Activated CD4-positive, alpha-beta T cell treated with anti-CD3 and anti-CD28 coated beads, Interleukin-2, amount 50 U/mL, for 24 hours (primary cell): ENCODE measurements at places on chromosomes 2 and 18.

- no peak for DNase-seq
These were observed 3.3 kb downstream of the KLHL23 start for GRCh38 chr2:169736902-169737301.

DNA sequence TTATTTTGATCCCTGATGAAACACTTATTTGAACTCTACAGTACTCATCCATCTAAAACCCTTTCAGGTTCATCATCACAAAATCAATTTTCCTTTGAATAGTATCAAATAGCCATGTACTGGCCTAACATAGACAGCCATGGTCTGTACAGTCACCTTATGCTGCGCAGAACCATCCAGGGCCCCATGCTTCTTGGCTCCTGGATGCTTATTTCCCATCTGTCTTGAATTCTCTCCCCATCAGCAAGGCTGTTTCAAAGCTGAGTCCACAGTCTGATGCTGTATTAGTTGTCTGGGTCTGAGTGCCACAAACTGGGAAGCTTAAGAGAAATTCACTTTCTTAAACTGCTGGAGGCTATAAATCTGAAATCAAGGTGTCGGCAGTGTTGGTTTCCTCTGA is 290.2 kb downstream of the OSR1 start:
- no peak for DNase-seq

- no peak for DNase-seq
These were observed 29.4 kb upstream of the NOTO start for GRCh38 chr2:73172963-73173362.

GRCh38 chr2:186569897-186570296 is 20.0 kb upstream of the ITGAV start:
- DNase-seq, result no peak

- no peak for DNase-seq
These were observed 20.9 kb downstream of the LOXHD1 start for GRCh38 chr18:46636040-46636630.

DNA sequence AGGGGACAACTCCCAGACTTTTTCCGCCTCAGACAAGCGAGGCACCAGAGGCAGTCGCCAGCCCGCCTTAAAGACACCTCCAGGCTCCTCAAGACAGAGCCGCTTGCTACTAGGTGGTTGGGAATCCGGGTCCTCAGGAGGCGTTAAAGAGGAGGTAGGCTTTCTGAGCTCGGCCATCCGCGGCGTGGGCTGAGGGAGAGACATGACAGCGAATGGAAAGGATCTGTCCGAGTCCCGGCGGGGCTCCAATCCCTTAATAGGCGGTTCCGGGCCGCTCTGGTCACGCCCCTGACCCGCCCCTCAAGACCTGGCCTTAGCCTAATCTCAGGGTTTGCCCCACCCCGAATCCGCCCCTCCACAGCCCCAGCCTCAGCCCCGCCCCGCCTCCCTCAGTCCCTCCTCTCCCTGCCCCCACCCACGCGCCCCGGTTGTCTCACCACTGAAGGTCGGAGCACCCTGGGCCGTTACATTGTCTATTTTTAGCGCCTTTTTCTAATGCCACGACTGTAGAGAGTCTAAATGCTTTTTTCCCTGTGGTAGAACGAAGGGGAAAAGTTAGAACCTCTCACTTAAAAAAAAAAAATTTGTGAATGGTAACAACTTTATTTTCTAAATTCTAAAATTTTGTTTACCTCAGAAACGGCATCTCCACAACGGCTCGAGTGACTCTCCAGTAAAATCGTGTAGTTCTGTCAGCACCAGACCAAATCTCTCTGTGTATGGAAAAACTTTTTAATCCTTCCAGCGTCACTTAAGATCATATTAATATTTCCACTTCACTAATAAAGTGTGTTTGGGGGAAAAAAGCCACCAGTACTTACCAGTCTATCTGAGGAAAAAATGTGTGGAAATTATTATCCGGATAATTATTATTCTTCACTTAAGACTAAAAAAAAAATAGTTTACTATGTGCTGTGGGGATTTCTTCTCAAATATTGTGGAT is at the start of gene RAD51AP2:
Gene RAD51AP2, minus strand, starts transcription at position 229 of the 943 bp plus-strand sequence. Its CDS starts 25 bp downstream, at position 204.
- no peak for DNase-seq

DNA sequence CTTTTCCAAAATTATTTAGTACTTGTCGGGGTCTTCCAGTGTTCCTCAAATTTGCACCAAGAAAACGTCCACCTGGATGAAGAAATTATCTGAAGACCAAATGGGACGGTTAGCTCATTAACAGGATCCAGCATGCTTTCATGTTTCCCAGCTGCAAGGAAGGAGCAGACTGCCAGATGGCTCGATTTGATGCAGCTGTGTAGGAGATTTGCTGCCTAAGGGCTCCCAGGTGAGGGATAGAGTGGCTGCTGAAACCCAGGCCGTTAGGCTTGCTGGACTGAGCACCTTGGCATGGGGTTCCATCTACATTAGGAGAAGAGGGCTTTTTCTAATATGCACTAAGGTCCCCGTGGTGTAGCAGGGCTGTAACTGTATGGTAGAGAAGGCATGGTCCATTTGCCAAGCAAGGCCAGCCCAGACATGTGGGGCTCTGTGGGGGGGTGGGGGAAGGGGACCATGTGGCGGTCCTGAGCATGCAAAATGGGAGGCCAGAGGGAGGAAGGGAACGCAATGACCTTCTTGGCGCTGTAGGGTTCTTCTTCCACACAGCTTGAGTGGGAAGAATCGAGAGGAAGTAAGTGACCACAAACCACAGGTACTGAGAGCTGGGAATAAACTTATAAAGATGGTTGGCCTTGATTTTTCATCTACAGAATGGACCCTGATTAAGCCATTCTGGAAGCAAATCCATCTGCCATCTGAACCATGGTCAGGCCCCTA is 144.0 kb downstream of the TMEM163 start:
- DNase-seq, result no peak

GRCh38 chr2:190079160-190079559 is 16.6 kb upstream of the MSTN start:
- no peak for DNase-seq

- DNase-seq, result no peak
These were observed 680 bp downstream of the CTDSP1 start for GRCh38 chr2:218400167-218400929.

GRCh38 chr2:30511122-30512083 is 64.4 kb downstream of the LCLAT1 start:
- no peak for DNase-seq

- no peak for DNase-seq
These were observed 444.2 kb downstream of the PTPRM start for GRCh38 chr18:8011361-8011760.

GRCh38 chr2:88760819-88761598 is 69.5 kb downstream of the RPIA start:
- DNase-seq, result no peak

DNA sequence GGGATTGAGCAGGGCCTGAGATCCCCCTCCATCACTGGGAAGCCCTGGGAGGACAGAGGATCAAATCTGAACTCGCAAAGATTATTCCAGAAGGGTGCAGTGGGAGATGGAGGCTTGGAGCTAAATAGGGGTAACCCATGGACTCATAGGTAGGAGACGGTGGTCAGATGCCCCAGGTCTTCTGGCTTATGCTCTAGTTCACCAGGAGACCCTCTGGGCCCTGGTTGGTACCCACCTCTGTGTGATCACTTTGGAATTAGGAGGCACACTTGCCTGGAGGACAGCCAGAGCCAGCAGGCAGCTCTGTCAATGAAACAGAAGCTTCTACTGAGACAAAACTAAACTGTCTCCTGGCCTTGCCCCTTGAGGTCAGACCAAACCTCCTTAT is 110.6 kb downstream of the TGFA start:
- no peak for DNase-seq
